ENCODE measurements at places on chromosomes 3 and 15.
A peak's percentile ranks its signal among the peaks of the same experiment; 100 is the strongest.

DNA sequence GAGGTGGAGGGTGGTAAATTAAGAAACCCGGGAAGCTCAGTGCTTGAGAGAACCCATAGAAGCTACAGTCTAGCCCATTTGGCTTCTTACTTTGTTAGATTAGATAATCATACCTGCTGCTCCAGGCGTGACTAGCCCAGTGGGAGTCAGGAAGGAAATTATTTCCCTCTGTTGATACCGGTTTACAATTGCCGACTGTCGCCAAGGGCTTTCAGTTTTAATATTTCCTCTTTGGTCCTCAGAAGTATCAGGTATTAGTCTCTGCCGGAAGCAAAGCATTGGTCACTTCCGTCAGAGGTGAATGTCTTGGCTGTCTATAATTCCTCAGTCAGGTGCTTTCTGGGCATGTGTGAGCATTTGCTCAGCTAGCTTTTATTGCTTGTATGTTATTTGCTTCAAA, 75.2 kb downstream of the LPP start:
- no peak for DNase-seq

DNA sequence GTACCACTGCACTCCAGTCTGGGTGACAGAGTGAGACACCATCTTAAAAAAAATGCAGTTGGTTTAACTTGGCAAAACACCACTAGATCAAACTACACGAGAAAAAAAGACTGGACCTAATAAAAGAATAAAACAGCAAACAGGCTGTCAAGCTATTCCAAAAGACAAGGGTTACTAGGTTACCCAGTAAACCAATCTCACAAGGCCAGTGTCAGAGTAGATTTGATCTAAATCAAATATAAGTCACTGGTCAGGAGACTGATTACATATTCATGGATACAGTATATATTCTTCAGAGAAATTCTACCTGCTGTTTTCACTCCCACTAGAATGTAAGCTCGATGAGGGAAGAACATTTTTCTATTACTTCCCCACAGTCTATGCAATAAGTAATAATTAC, 2.5 kb upstream of the GANC start:
- DNase-seq: no peak

- no peak for DNase-seq
Observed at GRCh38 chr15:99472416-99473145, 93.2 kb upstream of the MEF2A start.

- peak; percentile 1 for DNase-seq
Observed at GRCh38 chr15:28021281-28022039, 77.7 kb downstream of the OCA2 start.

Measured in stimulated activated CD4-positive, alpha-beta T cell treated with anti-CD3 and anti-CD28 coated beads, Interleukin-12 subunit alpha, Interleukin-12 subunit beta, amount 100 ng/mL, for 48 hours (primary cell).